ENCODE measurements at places on chromosomes 16 and 17.

- no peak for DNase-seq
These were observed 62.3 kb downstream of the PHKB start for GRCh38 chr16:47523342-47524006.

GRCh38 chr16:86882586-86883280, 304.4 kb downstream of the FOXL1 start:
- DNase-seq = peak; percentile 32

GRCh38 chr17:75272848-75273184, 1.8 kb upstream of the MIF4GD start:
- DNase-seq = no peak

- DNase-seq = no peak
These were observed 104.4 kb downstream of the AMFR start for GRCh38 chr16:56320811-56321558.

DNA sequence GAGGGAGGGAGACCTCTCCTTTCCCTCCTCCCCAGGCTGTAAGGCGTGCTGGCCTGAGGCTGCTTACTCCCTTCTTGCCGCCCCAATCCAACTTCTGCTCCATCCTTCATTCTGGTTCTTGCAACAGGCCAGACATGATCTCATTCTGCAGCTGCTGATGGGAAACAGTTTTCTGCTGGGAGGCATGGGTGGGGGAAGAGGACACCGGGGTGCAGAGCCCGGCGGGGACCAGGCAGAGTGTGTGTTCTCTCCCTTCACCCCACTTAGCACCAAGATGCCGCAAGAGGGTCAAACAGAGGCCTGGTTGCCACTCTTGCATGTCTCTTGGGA, 1.4 kb downstream of the SARM1 start:
- DNase-seq = no peak

DNA sequence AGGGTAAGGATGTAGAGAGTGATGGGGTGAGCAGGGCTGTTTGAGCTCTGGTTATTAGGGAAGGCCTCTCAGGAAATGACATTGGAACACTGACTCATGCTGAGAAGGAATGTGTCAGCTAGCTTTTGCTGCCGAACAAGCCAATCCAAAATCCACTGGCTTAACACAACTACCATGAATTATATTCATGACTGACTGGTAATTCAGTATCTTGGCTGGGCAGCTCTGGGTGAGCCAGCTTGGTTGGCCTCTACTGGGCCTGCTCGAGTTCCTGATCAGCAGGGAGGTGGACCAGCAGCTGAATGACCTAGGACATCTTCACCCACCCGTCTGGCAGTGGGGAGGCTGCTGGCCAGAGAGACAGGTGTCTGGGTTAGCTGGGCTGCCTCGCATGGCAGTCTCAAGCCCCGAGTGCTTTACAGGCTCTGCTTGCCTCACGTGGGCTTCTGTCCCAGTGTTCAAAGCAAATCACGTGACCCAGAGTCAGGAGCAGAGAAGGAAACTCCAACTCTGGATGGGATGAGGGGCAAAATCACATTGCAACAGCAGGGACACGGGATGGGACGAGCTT, 209.4 kb downstream of the KATNIP start:
- DNase-seq = peak; percentile 27
